ENCODE measurements at places on chromosomes 5 and 9.

DNA sequence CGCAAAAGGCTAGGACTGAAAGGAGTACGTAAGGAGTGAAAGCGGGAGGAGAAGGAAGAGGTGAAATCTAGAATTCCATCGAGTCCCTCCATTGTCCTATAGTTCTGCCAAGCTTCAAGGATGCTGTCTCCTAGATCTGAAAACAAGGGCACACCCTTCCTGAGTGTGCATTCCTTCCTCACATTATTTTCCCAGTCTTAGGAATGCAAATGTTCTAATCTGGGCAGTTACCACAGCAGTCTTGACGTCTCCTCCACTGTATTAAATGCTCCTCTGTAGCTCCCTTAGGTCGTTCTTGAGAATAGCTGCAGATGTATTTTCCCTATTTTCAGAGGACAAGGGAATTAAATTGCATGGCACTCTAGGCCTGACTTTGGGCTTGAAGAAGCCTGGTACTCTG, 127.6 kb downstream of the SLIT3 start:
- DNase-seq, result no peak

DNA sequence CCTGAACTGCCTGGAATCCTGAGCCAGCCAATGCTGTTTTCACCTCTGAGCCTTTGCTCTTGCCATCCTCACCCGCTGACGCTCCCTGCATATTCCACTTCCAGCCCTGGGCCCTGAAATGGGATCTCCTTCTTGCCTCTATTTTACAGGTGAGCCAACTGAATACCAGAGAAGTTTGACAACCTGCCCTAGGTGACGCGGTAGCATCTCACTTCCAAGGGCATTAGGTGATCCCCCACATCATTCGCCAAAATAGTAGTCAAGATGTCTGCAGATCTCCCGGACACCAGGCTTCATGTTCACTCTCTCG, 43.5 kb downstream of the FOXI1 start:
- no peak for DNase-seq

GRCh38 chr5:10730043-10730351, 31.0 kb downstream of the DAP start:
- DNase-seq, result no peak

DNA sequence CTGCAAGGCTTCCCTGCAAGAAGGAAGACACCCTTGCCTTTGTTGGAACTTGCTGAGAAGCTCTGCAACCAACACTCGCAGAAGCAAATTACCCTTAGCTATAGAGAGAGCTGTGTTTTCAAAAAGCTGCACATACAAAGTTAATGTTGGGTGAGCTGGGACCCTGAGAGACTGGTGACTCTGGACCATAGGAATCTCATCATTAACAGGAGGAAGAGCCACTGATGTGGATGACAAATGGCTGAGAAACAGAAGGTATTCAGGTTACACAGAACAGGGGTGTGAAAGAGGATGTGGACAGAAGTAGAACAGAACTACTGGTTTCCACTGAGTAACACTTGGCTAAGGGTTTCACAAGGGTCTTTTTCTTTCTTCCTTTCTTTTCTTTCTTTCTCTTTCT, 493.5 kb downstream of the IRX1 start:
- no peak for DNase-seq

DNA sequence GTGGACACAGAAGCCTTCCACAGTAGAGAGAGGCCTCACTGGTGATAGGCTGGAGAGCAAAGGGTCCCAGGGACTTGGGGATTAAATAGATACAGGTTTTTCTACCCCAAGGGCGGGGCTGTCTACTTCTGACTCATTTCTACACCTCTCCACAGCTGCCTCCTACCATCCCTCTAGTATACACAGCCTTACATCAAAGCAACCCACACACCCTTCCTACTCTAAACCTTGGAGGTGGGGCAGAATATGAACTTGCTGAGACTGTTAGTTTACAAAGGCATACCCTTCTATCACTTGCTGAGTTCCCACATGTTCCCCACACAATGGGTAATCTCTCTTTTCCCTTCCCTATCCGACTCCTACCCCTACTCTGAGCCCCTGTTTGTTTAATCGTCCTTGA, 19.9 kb upstream of the PCA3 start:
- DNase-seq, result no peak

DNA sequence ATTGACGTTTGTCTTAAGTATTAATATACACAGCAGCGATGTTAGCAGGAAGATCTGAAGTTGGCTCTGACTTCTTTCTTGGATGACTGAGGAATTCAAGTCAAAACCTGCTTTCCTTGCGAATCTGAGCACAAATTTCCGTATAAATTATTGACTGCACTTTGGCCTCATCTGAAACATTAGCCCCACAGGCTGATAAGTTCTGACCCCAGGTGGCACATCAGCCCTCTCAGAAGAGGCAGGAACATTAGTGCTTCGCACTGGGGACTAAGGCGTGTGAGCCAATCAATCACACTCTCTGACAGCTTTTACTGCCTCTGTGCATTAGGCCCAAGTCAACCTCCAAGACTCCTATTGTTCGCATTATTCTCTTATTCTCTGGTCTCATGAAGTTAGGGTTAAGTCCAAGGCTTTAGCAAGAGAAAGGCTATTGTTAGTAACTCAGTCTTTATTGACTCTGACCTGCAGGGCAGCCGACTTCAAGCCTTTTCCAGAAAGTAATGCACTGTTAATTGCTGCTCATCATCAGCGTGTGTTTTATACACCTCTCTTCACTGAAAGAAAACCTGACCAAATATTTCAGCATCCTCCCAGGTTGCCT, 84.2 kb downstream of the ZNF608 start:
- DNase-seq, result no peak

DNA sequence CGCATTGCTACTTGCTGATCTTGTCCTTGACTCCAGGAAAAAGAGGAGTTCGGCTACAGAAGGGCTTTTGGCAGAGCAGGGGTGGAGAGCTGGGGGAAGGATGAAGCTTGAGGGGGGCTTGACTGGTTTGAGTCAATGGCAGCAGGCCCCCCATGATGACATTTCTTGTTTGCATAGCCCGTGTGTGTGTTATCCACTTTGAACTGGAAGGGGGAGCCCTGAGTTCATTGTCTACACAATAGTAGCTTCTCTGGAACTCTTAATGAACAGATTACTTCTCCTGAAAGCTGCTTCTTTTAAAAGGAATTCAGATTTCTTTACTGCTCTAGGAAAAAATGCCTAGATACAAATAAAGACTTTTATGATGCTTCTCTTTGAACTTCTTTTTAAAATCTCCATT, 2.3 kb downstream of the IFNB1 start:
- no peak for DNase-seq

DNA sequence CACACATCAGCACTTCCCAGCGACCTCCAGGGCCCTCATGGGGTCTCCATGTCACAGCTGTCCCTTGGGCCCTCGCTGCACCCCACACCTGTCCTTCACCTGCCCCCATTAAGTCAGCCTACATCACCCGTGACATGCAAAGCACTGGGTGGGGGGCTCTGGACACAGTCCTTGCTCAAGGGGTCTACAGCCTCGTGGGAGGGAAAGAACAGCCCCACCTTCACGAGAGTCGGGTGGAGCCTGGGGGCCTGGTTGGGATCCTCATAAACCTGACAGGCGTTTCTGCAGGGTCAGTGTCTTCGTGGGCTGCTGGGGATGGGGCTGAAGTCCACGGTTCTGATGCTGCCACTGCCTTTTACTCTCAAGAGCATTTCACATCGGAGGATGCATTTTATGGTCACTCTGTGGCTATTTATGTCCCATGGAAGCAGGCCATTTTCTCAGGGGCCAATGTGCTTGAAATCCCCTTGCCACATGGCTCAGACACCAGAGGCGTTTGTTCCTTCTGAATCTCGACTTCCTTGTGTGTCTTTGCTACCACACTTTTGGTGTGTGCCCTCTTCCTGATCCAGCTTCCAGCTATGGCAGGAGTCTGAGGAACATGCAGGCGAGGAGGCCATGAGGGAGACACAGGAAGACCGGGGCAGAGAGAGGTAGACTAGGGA, at the start of gene OR2V1:
Gene OR2V1 (minus strand): TSS at position 338 of the 665 bp plus-strand sequence. CDS start 5,865 bp downstream, outside the sequence.
- no peak for DNase-seq

DNA sequence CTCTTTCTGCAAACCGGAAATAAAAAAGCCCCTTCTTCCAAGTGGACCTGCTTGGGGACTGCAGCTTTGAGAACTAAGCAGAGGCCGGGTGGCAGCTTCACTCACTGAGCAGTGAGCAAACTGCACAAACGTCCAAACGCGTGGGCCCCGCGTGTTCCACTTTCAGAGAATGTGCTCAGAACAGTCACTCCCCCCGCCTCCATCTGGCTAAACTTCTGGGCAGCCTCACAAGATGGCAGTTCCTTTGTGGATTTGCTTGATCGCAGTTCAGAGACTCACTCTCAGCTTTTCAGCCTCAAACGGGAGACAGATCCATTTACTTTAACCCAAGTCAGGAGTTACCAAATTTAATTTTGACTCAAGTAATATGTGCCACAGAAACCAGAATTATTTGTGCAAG, 216.6 kb downstream of the TLE1 start:
- no peak for DNase-seq

DNA sequence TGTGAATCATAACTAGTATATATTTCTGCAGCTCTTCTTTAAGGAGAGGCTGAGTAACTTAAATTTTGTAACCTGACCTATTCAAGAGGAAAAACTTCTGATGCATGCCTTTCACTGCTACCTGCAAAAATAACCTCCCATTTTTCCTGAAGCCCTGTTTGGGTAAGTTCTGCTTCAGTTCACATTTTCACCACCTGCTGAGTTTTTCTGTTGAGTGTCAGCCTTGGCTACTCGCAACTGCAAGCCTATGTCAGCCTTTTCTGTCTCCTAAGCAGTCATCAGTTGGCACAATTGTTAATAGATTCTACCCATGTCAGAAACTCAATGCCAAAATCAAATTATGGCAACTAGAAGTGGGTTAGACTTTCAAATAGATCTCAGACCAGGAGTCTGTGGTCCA, 8.2 kb upstream of the TNFAIP8 start:
- DNase-seq, result no peak
